ENCODE measurements at places on chromosomes 16 and 17.

- no peak for DNase-seq
These were observed 67.9 kb downstream of the CEP95 start for GRCh38 chr17:64574646-64575045.

DNA sequence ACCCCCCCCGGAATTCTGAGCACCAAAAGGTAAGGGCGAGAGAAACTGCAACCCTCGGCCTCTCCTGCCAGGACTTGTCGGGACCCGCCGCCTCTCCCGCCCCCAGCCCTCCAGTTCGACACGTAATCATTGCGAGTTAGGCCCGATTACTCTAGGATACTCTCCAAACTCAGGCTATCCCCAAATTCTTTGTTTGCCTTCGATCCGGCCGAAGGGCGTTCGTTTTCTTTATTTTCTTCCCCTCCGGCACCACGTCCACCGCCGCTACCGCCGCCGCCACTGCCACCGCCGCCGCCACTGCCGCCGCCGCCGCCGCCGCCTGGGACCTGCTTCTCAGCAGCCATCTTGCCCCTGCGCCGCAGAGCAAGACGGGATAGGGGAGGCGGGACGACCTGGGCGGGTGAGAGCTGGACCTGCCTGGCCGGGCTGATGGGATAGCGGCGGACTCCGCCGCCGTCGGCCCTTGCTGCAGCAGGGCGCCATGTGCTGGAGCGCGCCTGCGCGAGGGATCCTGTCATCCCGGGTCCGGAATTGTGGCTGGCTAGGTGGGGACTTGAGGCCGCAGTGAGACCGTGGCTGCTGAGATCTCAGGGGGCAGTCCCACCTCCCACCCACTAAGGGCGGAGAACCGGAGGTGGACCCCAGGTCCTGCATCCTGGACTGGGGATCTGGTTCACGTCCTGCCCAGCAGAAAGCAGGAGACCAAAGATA is at the start of gene SRP68:
SRP68 (minus strand) TSS at position 370 of the 711 bp plus-strand sequence; CDS start at position 344, 26 bp downstream.
- peak; percentile 92 for DNase-seq

GRCh38 chr16:75931970-75932369 is 205.7 kb upstream of the CPHXL start:
- DNase-seq: no peak

GRCh38 chr17:11996722-11997146 is 541 bp downstream of the ZNF18 start:
- peak; percentile 27 for DNase-seq

DNA sequence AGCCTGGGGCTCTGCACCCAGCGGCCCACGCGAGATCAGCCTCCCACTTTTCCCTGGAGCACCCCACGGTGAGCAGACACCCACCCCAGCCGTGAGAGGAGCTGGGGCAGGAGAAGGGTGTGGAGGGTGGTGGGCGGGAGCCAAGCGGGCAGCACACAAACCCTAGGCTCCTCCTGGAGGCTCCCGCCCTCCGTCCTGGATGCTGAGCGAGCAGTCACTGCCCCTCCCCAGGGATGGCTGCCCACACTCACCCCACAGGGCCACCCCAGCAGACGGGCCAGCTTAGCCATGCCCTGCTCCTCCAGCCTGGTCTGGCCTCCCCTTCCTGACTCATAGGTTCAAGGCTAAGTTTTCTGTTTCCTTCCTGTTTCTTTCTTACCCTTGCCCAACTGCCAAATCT is 15.7 kb upstream of the ABCC3 start:
- DNase-seq: no peak

- DNase-seq: no peak
These were observed 411.8 kb upstream of the SALL1 start for GRCh38 chr16:51562891-51563290.

DNA sequence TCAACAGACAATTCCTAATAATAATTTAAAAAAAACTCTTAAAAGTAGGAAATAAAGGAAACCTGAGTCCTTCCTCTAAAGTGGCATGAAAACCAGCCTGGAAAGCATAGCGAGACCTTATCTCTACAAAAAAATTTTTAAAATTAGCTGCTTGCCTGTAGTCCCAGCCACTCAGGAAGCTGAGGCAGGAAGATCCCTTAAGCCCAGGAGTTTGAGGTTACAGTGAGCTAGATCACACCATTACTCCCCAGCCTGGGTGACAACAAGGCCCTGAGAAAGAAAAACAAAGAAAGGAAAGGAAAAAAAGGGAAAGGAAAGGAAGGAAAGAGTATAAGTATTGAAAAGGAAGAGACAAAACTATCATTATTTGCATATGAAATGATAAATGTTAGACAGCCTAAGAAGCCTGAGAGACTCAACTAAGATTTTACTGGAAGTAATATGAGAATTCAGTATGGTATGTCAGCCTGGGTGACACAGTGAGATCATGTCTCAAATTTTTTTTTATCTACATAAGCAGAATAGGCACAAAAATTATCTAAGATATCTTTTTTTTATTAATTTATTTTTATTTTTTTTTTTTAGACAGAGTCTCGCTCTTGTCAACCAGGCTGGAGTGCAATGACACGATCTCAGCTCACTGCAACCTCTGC is 113.0 kb downstream of the GOSR1 start:
- no peak for DNase-seq

DNA sequence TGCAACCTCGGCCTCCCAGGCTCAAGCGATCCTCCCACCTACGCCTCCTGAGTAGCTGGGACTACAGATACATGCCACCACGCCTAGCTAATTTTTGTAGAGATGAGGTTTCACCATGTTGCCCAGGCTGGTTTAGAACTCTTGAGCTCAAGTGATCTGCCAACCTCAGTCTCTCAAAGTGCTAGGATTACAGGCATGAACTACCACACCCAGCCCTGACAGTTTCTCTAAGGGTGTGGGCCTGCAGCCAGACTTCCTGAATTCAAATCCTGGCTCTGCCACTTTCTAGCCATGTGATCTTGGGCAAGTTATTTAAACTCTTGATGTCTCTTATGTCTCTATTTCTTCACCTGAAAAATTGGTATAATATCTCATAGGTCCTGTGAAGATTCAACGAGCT is 5.6 kb downstream of the CUEDC1 start:
- no peak for DNase-seq

DNA sequence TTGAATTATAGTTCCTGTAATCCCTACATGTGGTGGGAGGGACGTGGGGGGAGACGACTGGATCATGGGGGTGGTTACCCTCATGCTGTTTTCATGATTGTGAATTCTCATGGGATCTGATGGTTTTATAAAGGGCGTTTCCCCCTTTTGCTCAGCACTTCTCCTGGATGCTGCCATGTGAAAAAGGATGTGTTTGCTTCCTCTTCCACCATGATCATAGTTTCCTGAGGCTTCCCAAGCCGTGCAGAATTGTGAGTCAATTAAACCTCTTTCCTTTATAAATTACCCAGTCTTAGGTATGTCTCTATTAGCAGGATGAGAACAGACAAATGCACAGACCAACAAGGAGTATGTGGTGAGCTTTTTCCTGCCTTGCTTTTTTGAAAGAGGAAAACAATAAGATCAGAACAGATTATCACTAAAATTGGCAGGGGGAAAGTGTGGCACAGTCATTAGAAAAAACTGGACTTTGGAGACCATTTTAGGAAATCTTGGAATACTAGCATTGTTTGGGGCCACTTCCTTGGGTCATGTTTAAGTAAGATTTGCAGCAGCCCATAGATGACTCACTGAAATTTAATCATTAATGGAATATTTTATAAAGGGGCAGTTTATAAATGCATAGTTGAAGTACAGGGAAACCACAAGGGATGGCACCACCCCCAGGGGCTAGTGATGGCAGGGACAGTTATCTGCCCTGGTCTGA is 352.8 kb downstream of the CDH13 start:
- DNase-seq: no peak

GRCh38 chr17:63842173-63842539 is 329 bp downstream of the SMARCD2 start:
- DNase-seq: peak; percentile 36

DNA sequence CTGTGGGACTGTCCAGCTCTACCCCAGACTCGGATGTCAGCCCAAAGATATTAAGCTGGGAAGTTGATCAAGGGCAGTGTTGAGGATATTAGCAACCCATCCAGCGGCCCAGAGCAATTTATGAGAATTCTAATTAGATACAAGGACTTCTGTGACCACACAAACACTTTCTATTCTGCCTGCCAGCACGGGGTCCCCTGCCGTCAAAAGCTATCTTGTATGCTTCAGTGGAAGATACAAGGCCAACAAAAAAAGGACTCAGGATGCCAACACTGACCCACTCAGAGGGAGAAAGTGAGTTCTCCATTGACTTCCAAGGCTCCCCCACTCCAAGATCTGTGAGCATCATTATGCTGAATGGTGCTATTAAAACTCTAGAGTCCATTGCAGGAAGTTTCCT is 390.7 kb downstream of the GRIN2A start:
- DNase-seq: no peak

GRCh38 chr16:17658881-17659280 is 188.1 kb upstream of the XYLT1 start:
- DNase-seq: no peak
